ENCODE measurements at places on chromosomes 5 and 9.

GRCh38 chr5:159510282-159510681 lies 180.0 kb upstream of the IL12B start:
- DNase-seq = no peak

GRCh38 chr5:163567811-163568210 lies 62.4 kb downstream of the MAT2B start:
- DNase-seq = no peak

GRCh38 chr5:1975406-1975715 lies 92.6 kb upstream of the IRX4 start:
- no peak for DNase-seq

- DNase-seq = no peak
Measured at GRCh38 chr5:571791-572190, 40.3 kb upstream of the CEP72 start.

GRCh38 chr5:179912386-179912785 lies 4.7 kb upstream of the TBC1D9B start:
- DNase-seq = no peak

DNA sequence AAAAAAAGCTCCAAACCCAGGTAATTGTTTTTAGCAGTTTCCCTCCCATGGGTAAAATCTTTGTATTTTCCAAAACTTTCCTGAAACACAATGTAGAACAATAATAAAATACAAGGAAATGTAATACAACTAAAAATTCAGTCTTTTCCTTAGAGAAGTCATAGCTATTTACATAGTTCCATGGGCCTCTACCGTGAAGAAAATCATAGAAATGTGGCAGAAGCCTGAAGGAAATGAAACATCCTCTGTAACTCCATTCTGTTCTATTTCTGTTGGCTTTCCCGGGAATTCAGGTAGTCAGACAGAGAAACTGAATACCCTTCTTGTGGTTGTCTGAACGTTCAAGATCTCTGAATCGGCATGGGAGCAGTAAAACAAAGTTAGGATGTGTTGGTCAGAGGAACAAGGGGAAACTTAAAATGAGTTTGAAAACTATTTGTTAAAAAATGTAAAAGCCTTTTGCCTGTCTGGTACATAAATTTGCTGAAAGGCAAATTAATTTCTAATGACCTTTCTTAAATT lies 202.4 kb upstream of the ZNF608 start:
- no peak for DNase-seq

All from activated T-cell treated with anti-CD3 and anti-CD28 coated beads, Interleukin-2, amount 50 U/mL, for 72 hours (primary cell).